ENCODE measurements at places on chromosomes 3 and 15.

DNA sequence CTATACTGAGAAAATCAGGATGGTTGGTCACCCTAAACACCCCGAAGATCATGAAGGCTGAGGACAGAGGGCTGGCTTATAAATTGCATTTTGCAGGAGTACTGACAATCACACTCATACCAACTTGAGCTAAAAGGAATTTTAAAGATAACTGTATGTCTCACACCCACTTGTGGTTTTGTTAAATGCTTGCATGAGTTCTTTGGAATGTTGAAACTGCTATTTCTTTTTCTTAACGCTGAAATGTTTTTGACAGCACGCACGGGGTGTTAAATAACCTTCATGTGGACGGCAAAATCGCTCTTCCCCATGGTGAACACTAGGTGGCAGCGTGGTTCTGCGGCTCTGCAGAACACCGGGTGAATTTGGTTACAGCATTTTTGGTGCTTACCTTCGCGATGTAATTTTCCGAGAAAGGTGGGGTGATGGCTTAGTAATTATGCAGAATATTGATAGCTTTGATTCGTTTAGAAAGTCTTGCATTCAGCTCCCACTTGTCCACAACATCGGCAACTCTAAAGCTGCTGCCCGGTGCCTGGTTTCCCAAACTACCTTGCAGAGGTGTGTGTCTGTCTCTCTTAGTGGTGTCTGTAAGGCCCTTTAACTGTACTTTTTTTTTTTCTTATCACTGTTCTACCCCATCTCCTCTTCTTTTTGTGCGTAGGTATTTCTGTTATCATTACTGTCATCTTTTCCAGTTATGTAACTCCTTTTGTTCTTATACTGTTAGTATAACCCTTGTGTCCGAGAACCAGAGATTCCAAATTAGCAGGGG is 51.7 kb downstream of the ARNT2 start:
- peak; percentile 20 for DNase-seq

DNA sequence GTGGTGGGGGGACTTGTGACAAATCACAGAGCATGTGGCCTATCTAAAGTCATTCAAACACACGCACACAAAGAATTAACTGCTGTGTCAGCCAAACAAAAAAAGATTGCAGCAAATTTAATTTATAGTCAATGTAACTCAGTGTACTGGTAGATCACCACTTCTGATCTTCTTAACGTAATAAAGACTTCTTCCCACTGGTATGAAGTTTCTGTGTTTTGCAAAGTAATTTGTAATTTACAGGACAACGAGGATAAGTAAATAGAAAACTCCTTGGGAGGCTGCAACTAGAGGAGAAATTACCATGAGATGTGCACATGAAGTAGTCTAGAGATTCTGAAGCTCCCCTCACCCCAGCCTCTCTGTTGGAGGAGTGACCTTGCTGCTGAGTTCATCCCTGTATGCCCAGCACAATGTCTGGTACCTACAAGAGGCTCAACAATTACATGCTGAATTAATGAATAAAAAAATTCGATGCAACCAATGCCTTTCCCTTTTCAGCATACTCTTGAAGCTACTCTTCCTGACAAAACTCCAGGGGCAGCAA is 207.3 kb downstream of the ARRDC4 start:
- DNase-seq: no peak

DNA sequence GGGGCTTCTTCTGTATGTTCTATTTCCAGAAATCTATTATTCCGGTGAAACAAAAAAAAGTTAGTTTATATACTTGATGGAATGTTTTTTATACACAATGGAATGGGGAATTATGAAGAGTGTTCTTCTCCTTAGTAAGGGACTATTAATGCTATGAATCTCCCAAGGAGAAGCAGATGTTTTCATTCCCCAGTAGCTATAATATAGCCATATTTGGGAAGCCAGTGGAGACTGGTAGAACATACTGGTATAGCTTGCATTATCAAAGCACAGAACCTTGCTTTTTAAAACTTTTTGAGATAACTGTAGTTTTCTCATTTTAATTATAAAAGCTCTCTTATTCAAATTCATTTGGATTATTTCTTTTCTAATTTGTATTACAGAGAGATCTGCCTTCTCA is 38.3 kb downstream of the ADGRG7 start:
- no peak for DNase-seq

DNA sequence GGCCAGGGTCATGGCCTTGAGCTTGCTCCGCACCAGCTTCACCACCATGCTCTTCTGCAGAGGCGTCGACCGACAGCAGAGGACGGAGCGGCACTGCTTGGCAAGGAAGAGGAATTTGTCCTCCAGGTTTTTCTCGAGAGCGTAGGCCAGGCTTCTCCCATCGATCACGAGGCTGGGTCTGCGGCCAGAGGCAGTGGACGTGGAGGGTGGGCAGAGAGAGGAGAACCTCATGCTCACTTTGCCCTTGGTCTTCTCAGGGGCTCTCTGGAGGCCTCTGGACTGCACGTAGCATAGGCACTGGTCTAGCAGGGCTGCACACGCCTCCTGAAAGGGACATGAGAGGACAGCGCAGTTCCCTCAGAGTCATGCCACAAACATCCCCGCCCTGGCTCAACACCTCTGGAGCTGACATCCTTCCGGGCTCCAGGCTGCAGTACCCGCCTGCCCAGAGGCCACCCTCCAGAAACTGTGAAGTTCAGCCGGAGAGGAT is 168.3 kb downstream of the ATP10A start:
- no peak for DNase-seq

DNA sequence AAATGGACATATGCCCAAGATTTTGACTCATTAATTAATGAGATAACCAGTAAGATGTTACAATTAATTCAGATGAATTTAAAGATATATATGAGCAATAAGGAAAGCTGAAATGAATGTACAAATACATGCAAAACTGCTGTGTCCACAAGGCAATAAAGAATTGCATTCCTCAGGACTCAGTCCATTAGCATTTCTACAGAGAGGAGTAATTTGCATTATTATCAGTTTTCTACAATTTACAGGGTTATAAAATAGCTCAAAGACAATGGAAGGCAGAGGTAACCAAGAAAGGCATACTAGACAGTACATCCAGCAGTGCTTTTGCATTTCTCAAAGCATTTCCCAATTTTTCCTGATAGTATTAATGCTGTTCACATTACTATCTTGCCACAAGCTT is 377.1 kb upstream of the GOLIM4 start:
- DNase-seq: no peak

GRCh38 chr3:159620281-159620680 is 368.4 kb upstream of the IL12A start:
- no peak for DNase-seq

Data from stimulated activated CD8-positive, alpha-beta memory T cell treated with anti-CD3 and anti-CD28 coated beads, Interleukin-15, amount 100 ng/mL, for 24 hours (primary cell).